ENCODE measurements at places on chromosomes 3 and 15.
A peak's percentile ranks its signal among the peaks of the same experiment; 100 is the strongest.

DNA sequence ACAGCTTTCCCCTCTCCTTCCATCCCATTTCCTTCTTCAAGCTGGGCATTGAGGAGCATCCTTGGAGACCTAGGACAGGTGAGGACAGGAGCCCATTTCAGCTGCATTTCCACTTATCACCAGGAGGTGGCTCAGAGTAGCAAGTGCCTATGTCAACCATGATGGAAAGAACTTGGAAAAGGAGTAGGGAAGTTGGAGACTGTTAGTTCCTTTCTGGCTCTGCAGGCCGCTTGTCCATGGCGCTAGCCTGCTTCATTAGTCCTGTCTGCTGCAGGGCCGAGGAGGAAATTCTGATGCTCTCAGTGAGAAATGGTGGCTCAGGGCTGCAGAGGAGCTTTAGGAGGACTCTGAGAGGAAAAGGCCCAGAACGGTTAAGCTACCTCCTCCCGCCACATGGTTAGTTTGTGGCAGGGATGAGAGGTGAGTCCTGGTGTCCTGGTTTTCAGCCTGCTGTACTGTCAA is 7.0 kb upstream of the CD276 start:
- DNase-seq, result no peak

GRCh38 chr3:141561426-141562034 is 74.7 kb downstream of the RASA2 start:
- DNase-seq, result peak; percentile 5

GRCh38 chr15:77418966-77419835 is 703 bp downstream of the PEAK1 start:
- no peak for DNase-seq

DNA sequence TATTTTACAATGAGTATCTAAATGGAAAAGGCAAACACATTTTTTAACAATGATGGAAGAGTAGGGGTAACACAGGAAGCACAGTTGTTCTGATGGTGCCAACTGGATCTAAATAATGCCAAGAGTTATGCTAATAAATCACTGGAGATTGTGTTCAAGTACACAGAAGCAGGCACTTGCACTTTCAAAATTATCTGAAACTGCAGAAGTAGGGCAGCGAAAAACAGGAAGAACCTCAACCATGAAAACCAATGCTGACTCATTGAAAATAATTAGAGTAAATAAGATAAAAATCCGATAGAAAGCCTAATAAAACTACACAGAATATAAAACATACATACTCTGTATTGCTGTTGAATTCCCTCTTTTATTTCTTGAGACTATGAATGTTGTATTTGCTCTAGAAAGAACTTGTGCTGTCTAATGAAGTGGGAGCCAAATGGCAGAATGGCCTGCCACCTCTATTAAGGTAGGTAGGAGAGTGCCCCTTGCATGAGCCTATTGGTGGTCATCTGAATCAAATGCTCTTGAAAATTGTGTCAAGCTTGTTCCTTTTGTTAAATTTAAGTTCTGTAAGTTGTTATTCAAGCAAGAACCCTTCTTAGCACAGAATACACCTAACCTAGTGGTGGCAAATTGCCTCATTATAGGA is 93.7 kb downstream of the ABI3BP start:
- DNase-seq, result no peak

DNA sequence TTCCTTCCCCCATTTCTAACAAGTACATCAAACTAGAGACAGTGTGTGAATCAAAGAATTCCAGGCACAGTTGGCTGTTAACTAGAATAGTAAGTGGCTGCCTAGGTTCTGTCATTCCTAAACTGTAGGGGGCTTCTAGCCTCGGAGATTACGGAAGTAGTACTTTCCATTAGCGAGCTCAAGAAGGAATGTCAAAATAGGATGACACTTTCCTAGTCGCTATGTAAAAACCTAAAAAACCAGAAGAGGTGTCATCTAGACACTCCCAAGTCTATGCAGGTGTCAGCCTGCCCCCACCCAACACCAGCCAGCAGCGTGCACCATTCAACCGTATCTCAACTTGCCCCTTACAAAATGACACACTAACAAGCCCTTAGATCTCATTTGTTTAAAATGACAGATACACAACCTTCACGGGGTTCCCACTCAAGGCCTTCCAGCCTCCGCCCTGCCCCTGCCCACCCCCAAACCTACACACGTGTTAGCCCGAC is 874 bp downstream of the INO80 start:
- DNase-seq, result peak; percentile 17

- no peak for DNase-seq
These were observed 15.6 kb upstream of the IL1RAP start for GRCh38 chr3:190498293-190498692.

GRCh38 chr3:182621435-182622240 is 171.7 kb upstream of the ATP11B start:
- no peak for DNase-seq

- no peak for DNase-seq
These were observed 244.1 kb upstream of the STT3B start for GRCh38 chr3:31288641-31289100.

DNA sequence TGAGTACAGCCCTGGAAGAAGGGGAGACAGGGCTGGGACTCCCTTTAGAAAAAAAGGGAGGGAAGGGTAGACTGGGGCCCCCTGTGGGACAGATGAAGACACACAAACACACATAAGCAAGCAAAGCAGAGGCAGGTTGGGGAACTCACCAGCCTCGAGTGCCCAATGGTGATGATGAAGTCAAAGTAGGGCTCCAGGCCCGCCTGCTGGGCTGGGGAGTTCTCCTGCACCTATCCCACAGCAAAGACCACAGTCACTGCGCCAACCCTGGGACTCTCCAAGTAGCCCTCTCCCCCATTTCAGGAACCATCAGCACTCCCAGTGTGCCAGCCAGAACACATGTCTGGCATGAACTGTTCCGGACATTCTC is 4.1 kb downstream of the GORASP1 start:
- DNase-seq, result no peak

- DNase-seq, result no peak
These were observed 32.0 kb downstream of the UBE3A start for GRCh38 chr15:25406846-25407245.
